Suprapubic skin (tissue), 4 donors: ENCODE measurements at places on chromosomes 4 and X. TPM values are rescaled to one million over a fixed set of nuclear protein-coding genes. Genes with fewer than 3 reads are reported as not detected.
A peak's percentile ranks its signal among the peaks of the same experiment; 100 is the strongest.

DNA sequence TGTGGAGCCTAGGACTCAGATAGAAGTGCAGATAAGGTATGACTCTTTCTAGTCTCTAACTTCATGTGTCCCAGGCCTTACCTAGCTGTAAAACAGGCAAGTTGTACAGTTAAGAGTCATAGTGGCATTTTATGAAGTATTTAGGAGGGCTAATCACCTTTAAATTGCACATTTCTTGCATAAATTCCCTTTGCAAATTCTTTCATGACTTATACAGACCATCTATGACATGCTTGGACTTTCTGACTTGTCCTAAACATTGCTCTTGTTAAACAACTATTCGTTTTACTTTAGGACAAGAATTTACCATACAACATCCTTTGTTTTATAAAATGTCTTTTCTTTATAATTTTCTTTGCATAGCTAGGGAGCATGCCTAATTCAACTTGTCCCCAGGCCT lies 7.8 kb upstream of the RRAGB start:
- DNase-seq = no peak

Gene HS6ST2
- total RNA-seq = not detected

- peak; percentile 72 for DNase-seq
Measured at GRCh38 chrX:65035446-65035770, 59.2 kb upstream of the ZC4H2 start.

DNA sequence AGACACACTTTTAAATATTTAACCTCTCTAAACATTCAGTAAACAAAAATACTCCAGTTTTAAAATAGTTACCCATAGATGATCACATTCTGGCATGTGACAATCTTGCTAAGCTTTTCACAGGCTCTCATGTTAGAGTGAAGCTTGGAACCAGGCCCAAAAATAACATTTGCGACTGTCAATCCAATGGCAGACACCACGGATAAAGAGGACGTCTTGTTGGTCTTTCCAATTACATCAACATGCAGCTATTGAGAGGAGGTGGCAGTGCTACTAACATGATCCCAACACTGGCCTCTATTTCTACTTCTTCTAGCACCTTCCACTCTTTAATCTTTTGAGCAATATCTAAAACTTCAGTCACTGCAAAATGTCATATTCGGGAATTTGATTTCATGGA lies 970.8 kb upstream of the TENM3 start:
- no peak for DNase-seq

DNA sequence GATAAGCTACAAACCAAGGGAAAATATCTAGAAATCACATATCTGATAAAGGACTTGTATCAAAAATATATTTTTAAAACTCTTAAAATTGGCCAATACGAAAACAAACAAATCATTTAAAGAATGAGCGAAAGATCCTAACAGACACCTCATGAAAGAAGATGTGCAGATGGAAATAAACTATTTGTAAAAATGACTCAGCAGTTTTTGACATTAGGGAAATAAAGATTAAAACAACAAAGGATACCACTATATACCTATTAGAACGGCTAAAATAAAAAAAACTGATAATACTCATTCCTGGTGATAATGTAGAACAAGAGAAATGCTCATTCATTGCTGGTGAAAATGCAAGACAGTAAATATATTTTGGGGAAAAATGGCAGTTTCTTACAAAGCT lies 506.4 kb downstream of the KLHL4 start:
- DNase-seq = no peak

DNA sequence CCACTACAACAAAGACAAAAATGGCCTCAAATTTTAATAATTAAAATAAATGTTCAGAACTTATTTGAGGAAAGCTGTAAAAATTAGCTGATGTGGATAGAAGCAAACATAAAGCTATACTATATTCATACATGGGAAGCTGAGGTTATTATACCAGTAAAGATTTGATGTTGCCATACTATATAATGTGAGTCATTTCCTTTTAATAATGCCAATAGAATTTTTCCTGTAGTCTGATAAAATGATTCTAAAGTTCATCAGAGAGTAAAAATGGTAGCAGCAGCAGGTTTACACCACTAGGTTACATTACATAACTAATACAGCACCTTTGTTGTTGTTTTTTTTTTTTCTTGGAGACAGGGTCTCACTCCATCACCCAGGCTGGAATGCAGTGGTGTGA lies 45.5 kb upstream of the CYP2U1 start:
- DNase-seq = no peak

GRCh38 chr4:155629183-155629825 lies 37.3 kb upstream of the GUCY1A1 start:
- no peak for DNase-seq

DNA sequence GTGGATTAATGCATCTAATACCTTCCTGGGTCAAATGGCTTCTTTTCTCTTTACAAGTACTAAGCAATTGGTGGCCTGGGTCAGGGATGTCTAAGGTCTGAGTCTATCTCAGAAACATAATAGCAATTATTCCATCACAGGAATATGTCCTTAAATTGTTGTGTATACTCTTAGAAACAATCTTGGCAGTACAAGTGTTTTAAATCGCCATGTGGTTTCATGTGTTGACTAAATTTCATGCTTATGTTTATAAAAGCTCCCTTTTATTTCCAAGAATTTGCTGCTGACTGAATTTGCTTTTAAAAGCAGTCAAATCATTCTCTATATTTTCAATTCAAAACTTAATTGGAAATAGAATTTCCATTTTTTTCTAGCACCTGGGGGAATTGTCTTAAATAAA lies 125.3 kb upstream of the PACRGL start:
- DNase-seq = no peak

- DNase-seq = no peak
Measured at GRCh38 chr4:2395584-2395983, 22.9 kb downstream of the ZFYVE28 start.

GRCh38 chr4:1564535-1565375 lies 119.4 kb downstream of the FAM53A start:
- DNase-seq = no peak

- DNase-seq = no peak
Measured at GRCh38 chrX:129534816-129535578, 5.1 kb upstream of the OCRL start.

GRCh38 chrX:24542756-24543155 lies 77.7 kb downstream of the PDK3 start:
- no peak for DNase-seq

DNA sequence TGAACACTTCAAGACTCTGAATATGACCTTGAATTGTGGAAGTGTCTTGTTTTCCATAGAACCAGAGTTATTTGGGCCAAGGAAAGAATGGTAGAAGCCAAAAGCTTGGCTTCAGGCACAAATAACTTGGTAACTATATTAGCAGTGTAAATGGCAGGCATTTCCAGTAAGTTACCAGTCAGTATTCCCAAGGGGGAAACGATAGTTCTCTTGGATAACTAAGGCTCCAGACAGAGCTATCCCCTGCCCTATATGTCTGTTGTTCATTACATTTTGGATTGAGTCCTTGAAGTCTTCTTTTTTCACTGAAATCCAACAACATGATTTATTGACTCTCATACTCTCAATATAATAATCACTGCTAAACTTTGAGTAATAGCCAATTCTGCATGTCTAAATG lies 364.1 kb downstream of the MAGEB5 start:
- DNase-seq = no peak

DNA sequence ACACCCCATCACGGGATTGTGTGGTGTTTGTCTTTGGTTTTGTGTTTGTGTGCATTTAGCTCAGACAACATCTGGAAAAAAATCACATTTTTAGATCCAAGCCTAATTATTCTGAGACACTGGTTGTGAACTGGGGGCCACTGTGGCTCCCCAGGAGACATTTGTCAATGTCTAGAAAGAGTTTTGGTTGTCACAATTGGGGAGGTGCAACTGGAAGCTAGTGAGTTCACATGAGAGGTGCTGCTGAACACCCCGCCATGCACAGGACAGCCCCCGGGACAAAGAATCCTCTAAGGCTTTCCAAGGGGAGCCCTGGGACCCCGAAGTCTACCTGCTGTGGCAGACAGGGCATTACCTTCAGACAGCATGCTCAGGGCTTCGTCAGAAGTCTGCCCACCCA lies 26.5 kb downstream of the GPR143 start:
- no peak for DNase-seq
